Type B pancreatic cell (in vitro differentiated cells): ENCODE measurements at places on chromosomes 1 and 21. TPM values are rescaled to one million over a fixed set of nuclear protein-coding genes. Genes with fewer than 3 reads are reported as not detected.
A peak's percentile ranks its signal among the peaks of the same experiment; 100 is the strongest.

CFAP107 gene
- total RNA-seq: 1.4 and 2.7 TPM in 2 replicates

FCRL2 gene
- total RNA-seq: not detected in 2 replicates

EPHA8 gene
- total RNA-seq: 0.46 and 3.4 TPM in 2 replicates

B4GALT2 gene
- 44.3 and 54.8 TPM in 2 replicates for total RNA-seq

DNA sequence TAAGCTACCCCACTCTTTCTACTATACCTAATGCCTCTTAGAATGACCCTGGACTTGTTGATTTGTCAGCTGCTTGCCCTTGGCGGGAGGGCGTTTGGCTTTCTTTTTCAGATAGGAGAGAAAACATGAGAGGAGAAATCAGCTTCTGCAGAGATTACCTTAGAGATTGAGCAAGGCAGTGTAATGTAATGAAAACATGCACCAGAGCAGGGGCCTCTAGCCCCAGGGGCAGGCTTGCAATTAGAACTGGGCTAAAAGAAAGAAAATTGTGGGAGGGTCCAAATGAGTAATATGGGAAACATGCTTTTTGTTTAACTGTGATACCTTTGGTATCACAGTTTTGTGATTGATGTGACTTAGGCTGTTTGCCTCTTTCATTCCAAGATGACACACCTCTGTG lies 89.7 kb downstream of the PBX1 start:
- peak overlapping the region; percentile 96 for H3K27ac ChIP-seq
- H3K36me3 ChIP-seq: peaks cover 34% of the 10 kb centered on the region
- DNase-seq: no peak
- H3K27me3 ChIP-seq: no peaks in the 10 kb centered on the region
- peak overlapping the region; percentile 70 for H3K4me3 ChIP-seq

GRCh38 chr1:55539652-55540512 lies 324.7 kb upstream of the USP24 start:
- H3K36me3 ChIP-seq: no peaks in the 10 kb centered on the region
- H3K27me3 ChIP-seq: no peaks in the 10 kb centered on the region
- no peak overlapping the region for H3K4me3 ChIP-seq
